ENCODE measurements at places on chromosomes 7 and 10.

DNA sequence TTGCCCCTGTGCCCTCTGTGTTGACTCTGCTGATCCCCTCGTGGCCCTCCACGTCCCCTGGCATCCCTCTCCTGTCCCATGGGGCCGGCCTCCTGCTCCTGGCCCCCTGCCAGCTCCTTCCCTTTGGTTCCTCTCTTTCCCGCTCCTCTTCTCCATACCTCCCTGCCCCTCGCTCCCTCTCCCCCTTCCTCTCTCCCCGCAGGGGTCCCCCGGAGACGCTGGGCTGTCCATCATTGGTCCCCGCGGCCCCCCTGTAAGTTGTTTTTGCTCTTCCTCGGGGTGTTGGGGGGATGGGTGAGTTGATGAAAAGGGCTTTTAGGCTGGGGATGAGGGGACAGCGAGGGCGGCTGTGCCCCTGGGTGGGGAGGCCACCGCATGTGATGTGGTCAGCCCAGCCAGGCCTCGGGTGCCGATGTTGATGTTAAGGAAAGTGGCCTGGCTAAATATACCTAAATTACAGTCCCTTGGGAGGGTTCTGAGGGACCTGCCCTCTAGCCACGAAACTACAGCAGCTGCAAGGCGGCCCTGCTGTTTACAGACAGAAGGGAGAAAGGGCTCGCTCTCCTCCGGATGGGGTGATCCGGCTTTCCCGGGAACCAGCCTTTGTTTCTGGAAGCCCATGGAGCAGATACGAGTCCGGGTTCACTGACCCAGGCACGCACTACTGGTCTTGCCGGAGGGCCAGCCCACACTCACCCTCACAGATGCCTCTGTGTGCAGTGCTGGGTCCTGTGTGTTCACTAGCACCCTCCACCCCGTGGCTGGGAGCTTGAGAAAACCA is 78.8 kb downstream of the COL13A1 start:
- no peak for DNase-seq

DNA sequence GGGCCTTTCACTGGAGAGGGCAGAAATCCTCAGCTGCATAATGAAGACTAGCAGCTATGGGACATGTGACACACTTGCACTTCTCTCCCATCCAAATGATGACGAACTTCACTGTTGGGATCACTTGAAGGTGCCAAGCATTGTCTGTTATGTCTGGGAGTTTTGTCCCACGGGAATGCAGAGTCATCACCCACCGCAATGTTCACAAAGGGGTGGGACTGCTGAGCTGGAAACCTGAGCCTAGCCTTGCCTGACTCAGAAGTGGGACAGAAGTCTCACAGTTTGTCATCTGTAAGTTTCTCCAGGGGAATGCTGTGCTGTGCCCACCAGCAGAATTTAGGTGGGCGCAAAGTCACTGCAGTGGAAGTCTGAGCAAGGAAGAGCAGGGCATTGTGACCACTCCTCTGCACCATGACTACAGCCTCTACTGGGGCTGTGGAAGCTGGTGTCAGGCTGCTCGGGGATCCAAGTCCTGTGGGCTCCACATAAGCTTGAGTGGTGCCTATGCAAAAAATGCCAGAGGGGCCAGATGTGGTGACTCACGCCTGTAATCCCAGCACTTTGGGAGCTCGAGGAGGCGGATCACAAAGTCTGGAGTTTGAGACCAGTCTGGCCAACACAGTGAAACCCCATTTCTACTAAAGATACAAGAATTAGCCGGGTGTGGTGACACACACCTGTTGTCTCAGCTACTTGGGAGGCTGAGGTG is 472.0 kb upstream of the CNTNAP2 start:
- peak; percentile 13 for DNase-seq

GRCh38 chr10:62189131-62189530 is 79.5 kb downstream of the RTKN2 start:
- DNase-seq: no peak

DNA sequence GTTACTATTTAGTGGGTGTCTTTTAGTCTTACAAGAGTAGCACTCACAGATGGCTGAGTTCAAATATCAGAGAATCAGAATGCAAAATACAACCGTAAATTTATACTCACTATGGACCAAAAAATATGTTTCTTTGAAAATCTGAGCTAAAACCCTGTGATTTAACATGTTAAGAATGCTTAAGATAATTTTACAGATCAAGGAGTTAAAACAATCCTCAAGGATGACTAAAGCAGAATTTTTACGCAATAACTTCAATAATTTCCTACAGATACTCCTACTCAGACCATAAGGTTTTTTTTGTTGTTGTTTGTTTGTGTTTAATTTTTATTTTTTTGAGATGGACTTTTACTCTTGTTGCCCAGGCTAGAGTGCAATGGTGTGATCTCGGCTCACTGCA is 47.9 kb upstream of the CCDC6 start:
- DNase-seq: no peak

DNA sequence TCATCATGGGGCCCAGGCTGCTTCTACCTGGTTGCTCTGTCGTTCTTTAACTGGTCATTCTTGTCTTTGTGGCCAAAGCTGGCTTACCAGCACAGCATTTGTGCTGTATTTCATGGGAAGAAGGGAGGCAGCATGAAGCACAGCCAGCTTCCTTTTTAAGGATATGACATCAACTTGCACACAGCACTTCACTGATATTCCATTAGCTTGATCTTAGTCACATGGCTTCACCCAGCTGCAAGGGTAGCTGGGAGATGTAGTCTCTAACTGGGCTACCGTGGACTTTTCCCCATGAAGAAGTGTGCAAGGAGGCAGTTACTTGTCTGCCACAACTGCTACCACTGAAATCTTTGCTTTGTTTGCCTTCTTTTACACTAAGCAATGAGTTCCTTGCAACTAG is 525.2 kb downstream of the LRMDA start:
- no peak for DNase-seq

DNA sequence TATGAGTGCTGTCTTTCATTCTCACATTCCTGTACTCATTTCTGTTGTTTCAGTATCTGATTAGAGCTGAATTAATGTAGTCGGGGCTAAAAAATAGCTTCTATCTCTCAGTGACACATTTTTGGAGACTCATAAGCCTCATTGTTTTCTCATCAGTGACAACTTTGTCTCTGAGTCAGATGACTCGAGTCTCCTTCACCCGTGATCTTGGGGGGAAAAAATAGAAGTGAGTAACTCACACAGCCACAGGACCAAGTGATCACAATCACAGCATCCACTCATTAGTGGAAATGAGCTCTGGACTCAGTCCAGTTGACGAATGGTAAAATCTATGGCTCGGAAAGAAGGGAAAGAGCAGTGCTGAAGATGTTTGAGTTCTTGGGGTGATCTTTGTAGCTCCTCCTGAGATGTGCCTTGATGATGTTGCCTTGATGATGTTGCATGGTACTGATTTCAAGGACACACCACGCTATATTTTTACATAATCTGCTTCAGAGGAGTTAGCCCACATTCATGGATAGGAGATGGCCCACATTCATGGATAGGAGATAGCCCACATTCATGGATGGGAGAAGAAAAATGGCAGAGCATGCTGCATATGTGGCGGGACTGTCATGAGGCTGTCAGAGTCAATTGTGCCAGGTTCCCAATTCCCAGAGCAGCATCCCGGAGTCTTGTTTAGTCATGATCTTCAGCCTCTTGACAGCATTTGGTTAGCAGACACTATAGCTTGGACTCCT is 214.7 kb downstream of the CELF2 start:
- DNase-seq: no peak

DNA sequence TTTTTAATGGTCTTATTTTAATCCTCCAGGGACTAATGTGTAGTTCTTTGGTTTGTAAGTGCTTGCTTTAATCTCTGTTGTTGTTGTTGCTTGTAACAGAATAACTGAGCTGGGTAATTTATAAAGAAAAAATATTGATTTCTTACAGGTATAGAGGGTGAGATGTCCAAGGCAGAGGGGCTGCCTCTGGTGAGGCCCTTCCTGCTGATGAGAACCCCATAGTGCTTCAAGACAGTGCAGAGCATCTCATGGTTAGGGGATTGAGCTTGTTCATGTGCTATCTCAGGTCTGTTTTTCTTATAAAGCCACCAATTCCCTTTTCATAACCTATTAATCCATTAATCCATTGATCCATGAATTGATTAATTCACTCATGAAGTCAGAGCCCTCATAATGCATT is 516.3 kb upstream of the KCND2 start:
- no peak for DNase-seq

DNA sequence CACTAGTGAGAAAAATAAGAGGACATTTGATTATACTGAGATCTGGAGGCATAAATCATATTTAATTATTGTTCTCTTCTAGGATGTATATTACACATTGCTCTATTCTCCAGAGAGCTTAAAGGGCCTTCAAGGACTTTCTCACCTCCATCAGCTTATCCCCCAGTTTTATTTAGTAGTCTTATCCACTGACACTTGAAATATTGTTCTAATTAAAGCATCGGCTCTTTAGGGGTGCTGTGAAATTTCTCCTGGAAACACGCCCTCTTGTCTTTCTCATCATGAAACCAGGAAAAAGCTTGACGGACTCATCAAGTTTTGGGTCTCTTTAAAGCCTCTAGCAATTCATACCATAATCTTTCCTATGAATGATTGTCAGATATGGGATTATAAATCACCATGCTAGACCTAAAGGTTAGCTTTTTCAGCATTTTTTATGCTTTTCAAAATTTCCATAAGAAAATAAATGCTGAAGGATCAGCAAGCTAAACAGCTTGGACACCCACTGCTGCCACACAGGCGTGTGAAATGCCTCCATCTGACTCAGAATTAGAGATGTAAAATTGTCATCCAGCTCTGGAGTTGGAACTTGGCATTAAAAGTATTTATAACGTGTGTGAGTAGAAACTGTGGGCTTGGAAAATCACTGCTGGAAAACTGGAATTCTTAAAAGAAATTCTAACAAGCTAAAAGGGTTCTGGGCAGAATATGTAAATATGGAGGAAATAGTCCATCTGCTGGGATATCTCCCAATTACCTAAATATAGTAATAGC is 216.3 kb downstream of the CHRM2 start:
- DNase-seq: no peak

DNA sequence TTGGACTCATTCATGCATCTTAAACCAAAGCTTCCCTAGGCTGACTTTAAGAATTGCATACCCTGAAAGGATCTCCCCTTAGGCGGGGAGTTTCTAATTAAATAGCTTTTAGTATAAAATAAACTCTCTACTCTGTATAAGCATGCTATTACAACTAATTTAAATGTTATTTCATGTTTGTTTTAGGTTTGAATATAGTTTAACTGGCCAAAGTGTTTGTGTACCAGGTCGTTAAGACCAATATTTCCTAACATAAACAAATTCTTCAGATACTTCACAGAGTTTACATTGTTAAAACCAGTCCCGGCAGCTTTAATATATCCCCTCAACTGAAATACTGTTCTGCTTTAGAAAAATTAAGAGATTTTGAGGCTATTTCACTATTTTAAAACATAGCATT is 2.3 kb downstream of the GLI3 start:
- no peak for DNase-seq

GRCh38 chr10:79066411-79067240 is 2.1 kb upstream of the ZMIZ1 start:
- peak; percentile 86 for DNase-seq

- DNase-seq: no peak
Measured at GRCh38 chr7:134686786-134687185, 40.1 kb downstream of the BPGM start.

- DNase-seq: no peak
Measured at GRCh38 chr7:111265394-111265793, 174.5 kb downstream of the LRRN3 start.

GRCh38 chr10:110493832-110494426 is 3.8 kb upstream of the DUSP5 start:
- no peak for DNase-seq

DNA sequence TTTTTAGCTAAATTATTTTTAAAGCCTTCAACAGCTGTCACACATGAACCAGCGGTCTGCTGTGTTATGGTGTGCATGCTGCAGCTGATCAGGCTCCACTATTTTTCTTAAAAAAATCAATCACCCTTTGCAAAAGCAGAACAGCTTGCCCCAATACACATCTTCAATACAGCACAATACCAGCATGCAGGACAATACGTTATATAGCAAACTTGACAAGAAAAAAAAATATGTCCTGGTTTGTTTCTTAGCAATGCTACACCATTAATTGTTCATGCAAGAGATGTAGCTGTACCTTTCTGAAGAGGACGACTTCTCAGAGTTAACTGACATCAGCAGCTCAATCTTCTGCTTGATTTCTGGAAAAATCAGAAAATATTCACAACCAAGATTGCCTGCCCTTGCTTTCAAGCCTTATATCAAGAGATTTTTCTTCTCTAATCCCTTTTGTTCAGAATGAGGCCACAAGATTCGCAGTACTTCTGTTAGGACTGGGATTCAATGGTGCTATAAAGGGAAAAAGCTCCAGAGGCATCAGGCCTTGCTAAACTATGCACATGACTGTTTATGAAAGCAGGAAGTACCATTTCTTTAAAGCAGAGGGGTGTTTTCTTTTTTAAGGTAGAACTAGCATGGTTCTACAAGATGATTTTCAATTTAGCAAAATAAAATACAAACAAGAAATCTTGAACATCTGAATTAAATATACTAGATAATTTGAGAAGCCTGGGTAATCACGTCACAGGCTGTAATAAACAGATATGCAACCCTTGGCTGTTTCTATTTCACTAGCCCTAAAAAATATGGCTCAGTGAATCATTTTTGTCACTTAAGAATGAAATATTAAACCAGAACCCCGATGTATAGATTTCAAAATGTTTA is 120.0 kb downstream of the SRPK2 start:
- DNase-seq: peak; percentile 52

DNA sequence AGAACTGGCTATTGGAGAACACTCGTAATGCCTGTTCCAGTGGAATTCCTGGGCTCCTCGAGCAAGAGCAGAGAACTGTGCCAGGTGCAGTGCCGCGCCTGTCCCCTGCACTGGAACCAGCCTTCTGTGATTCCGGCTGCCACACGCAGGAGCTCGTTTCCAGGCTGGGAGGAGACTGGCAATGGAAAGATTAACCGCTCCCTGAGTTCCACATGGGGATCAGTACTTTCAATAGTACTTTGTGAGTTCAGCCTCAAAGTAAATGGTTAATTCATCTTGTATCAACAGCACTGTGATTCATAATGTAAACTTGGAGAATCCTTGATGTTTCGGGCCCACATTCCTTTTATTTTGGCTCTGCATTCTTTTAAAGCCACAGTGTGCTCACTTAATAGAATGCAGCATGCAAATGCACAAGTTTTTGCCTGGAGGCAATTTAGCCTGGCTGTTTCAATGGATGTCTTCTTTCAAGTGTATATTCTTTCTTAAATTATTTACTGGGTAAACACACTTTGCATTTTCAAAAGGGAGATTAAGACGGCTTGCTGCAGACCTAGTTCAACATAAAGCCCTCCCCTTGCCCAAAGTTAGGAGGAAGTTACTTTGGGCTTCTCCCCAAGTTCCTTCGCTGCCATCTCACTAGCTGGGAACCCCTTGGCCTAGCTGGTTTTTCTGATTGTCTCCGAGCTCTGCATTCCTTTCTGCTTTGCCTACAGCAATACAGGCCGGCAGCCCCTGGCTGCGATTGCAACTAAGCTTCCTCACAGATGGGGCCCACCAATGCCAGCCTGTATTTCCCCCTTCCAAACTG is 138.1 kb upstream of the TCF7L2 start:
- DNase-seq: peak; percentile 77

- DNase-seq: no peak
Measured at GRCh38 chr7:121286186-121286585, 42.6 kb upstream of the WNT16 start.

- peak; percentile 5 for DNase-seq
Measured at GRCh38 chr10:94673614-94674321, 9.8 kb upstream of the CYP2C18 start.

- DNase-seq: no peak
Measured at GRCh38 chr10:128386816-128387604, 260.8 kb upstream of the MKI67 start.
